Fibroblast of skin of left quadriceps (primary cell): ENCODE measurements at places on chromosomes 2 and 18.
A peak's percentile ranks its signal among the peaks of the same experiment; 100 is the strongest.

DNA sequence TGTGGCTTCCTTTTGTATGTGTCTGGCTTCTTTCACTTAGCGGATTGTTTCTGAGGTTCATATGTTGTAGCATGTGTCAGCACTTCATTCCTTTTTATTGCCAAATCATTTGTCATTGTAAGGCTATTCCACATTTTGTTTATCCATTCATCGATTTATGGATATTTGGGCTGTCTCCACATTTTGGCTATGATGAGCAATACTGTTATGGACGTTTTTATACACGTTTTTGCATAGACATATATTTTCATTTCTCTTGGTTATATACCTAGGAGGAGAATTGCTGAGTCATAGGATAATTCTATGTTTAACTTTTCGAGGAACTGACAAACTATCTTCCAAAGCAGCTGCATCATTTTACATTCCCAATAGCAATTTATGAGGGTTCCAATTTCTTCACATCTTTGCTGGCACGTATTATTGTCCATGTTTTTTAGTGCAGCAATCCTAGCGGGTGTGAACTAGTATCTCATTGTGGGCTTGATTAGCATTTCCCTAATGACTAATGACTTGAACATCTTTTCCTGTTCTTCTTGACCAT lies 48.1 kb upstream of the TBC1D8 start:
- peak; percentile 83 for DNase-seq

DNA sequence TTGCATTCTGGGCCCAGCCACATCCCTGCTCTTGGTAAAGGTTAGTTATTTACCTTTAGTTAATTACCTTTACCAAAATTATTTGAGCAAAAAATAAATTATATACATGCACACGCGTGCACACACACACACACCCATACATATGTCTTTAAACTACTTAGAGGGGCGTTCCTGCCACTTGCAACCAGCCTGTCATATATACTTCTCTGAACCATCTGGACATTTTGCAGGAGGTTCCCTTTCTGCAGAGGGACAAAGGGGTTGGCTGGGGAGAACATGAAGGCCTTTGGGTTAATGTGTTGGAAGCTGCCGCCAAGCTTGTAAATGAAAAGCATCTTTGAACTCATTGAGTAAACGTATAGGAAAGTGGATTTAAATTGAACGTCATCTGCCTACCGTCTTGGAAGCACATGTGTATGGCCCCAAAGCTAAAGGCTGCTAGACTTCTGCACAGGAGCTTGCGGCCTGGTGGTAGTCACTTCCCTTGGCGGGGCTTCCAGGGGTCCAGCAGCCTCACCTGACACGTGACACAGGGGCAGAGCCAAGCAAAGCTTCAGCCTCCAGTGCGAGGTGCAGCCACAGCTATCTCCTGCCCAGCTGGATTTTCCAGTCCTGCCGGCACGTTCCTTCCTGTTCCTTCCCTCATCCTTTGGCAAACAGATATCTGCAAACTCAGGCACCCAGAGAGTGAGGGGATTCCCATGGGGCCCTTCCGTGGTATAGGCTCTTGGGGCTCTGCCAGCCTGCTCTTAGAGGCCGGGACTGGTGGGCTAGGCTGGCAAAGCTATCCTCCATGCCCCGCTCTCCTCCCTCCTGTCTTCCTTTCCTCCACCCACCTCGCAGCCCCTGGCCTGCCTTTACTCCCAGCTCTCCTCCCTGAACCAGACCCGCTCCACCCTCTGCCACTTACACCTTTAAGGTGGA lies 46.1 kb downstream of the SERTAD2 start:
- DNase-seq, result no peak

DNA sequence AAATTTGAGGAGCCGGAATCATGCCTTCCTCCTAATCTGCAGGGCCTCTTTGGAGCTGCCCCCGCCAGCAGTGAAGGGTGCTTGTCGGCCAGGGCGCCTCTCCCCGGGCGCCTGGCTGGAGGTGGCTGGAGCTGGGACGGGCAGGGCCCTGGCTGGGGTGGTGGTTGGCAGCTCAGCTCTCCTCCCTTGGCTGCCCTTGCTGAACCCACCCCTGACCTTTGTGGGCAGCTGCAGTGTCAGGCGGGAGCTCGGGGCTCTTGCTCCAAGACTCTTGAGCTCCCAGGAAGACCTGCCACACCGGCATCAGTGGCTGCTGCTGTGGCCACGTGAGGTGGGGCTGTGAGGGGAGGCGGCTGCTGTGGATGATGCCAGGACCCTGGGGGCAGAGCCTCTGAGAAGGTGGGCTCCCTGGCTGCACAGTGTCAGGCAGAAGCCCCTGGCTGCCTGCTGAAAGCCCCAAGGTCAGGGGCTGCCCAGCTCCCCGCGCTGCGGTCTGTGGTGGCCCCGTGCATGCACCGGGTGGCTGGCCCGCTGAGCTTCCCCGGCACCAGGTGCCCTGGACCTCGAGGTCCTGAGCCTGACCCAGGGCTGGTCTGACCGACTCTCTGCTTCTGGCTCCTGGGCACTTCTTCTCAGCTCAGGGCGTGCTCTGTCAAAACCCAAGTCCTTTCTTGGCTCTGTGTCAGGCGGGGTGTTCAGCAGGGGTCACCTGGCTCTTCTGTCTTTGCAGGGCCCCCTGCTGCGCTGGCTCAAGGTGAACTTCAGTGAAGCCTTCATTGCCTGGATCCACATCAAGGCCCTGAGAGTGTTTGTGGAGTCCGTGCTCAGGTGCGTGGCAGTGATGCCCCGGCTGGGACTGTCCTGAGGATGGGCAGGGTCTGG lies 34.5 kb downstream of the PDIA6 start:
- DNase-seq, result no peak

DNA sequence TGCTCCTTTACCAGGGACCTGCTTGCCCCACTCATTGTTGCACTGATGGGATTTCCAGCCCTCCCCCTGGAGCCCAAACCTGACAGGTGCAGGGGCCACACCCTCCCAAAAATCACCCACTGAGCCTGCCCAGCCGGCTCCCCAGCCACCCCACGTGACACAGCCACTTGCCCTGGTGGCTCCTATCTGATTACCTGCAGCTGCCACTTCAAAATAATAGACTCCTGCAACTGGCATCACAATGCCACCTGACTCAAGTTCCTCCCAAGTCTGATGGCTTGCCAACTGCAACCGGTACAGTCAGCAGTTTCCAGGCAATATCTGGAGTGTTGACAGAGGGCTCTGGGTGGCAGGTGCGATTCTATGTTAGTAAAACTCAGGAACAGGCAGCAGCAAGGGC lies 66.2 kb downstream of the CRACDL start:
- DNase-seq, result no peak

DNA sequence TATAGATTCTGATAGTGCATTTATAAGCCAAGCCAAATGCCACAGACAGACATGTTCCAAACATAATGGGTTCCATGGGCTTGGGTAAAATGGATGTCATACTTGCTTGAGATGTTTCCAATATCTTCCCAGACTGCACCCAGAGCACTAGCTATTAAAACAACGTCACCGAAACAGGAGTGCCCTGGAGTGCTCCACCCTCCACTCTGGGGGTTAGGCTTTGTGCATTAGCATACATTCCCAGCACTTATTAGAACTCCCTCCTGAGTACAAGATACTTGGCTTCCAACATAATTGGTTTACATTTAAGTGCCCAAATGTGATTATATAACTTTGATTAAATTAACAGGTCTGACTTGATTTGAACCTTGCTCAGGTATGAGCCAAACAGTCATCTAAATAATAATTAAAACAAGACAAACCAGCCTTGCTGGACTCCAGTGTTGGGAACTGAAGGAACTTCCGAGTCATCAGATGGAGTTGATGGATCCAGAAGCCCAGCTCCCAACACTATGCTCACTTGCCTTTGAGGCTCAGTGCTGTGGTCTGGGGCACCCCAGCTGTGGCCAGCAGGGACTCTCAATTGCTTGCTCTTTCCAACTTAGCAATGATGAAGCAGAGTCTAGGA lies 60.5 kb upstream of the LGALSL start:
- no peak for DNase-seq
